Hematopoietic multipotent progenitor cell treated with erythropoietin and hydrocortisone succinate and interleukin-3 and kit ligand, for 8 days (in vitro differentiated cells): ENCODE measurements at places on chromosomes 11 and 22.

- DNase-seq, result no peak
Measured at GRCh38 chr11:6630632-6631291, 11.5 kb upstream of the TPP1 start.

GRCh38 chr11:118973985-118974384 is 2.4 kb downstream of the FOXR1 start:
- no peak for DNase-seq

DNA sequence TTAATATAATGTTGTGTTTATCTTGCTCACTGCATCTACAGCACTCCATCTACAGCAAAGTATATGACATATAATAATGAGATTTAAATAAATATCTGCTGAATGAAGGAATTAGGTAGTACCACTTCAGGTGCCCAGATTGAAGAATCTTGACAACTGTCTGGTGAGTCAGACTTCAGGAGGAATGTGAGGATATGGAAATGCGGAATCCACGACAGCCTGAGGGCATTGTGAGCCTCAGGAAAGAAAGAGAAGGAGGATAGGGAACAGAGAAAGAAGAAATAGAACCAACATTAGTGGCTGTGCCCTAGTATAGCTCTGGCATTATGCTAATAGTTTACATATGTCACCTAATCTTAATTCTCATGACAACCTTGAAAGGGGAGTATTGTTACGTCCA is 304.4 kb downstream of the AASDHPPT start:
- no peak for DNase-seq

GRCh38 chr11:92886243-92886905 is 83.1 kb upstream of the MTNR1B start:
- DNase-seq, result peak; percentile 58

GRCh38 chr11:18495703-18496102 is 31.0 kb downstream of the TSG101 start:
- no peak for DNase-seq

DNA sequence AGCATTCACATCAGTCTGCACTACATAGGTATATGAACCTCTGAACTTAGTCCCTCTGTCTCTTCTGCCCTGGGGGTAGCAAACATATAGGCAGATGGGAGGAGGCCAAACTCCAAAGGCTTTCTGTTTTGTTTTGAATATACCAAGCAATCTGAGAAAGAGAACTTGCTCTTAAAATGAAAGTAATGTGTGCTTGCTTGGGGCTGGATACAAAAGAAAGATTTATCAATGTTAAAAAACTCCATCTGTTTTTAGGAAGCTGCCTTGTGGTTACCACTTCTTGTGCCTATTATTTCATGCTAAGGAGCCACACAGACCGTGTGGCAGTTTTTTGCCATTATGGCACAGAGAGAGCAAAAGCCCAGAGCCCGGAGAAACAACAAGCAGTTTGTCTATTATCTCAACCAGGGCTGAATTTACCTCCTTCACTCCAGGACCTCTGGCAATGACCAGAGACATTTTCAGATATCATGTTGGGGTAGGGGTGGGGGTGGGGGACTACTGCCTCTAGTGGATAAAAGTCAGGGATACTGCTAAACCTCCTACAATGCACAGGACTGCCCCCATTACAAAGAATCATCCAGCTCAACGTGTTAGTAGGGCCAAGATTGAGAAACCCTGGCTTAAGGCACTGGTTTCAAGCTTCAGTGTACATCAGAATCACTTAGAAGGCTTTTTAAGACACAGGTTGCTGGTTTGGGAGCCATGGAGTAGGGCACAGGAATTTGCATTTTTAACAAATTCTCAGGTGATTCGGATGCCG is 124.2 kb downstream of the APIP start:
- DNase-seq, result no peak

DNA sequence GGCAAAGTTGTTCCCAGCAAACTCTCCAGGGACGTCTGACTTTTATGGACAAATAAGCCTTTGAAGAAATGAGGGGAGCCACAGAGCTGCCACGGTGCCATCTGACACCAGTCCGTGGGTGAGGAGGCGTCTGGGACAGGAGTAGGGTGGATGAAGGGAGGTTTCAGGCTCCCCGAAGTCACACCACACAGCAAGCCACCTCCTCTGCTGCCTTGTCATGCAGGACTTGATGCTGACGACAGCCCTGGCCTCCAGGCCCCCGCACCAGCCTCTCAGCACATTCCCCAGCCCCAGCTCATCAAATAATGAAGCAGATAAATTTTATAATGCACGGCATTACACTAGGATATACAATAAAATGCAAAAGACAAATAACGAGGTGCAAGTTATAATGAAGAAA is 156.5 kb downstream of the CEP164 start:
- DNase-seq, result no peak

- DNase-seq, result peak; percentile 19
Measured at GRCh38 chr11:27524155-27524554, 17.6 kb upstream of the LIN7C start.
